ENCODE measurements at places on chromosomes 5 and 9.

DNA sequence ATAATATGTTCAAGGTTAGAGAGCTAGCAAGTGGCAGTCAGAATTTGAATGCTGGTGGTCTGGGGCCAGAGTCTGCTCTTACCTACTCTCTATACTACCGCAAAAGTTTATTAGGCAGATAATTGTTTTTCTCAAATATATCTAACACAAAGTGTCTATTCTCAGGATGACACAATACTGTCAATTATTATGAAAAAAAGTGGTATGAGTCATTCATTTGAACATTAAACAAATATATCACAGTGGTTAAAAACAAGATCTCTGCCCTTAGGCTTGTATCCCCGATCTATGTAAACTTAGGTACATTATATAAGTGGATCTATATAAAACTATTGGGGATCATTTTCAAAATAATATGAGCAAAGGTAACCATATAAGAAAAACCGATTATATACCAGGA, 354.9 kb downstream of the CETN3 start:
- no peak for DNase-seq

DNA sequence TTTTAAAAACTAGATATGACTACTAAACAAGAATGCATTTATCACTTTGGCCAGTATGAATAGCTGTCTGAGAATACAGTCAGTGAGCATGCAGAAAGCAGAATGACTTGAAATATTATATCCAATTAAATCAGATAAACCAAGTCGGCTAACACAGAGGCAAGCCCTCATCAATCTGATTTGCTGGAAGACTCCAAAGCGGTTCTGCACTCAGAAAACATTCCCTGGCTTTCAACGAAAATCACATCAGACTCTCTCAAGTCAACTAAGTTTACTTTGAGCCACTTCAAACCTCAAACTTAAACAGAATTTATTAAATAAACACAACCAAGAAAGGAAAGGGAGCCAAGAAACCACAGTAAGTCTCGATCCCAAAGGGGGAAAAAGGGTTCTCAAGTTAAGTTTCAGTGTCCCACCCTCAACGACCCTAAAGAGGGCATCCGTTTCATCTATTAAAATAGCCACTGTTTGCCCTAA, 1.4 kb downstream of the MYO10 start:
- DNase-seq: no peak

DNA sequence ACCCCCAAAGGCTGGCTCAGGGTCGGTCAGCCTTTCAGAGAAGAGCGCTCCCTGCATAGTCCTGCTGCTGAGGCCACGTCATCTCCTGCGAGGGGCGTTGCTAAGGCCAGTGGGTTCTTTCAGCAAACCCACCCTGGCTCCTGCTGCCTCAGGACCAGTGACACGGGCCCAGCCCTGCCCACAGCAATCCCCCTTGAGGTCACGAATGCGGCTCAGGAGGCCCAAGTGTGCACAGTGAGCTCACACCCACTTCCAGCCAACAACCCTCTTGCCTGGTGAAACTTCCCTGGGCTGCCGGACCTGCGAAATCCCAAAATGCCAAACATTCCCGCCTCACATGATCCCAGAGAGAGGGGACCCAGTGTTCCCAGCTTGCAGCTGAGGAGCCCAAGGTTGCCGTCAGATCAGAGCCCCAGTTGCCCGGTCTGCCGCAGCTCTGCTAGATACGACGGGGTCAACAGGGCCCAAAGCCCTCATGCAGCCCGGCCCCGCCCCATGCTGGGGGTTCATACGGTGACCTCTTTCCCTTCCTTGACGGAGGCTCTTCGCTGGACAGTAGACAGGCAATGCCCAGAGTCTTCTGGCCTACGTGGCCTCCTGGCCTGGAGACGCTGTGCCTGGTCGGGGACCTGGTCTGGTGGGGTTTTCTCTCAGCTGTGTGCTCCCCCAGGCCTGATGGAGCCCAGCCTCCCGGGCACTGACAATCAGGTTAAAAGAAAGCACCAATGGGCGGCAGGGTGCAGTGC, 116.4 kb upstream of the COL5A1 start:
- DNase-seq: no peak

DNA sequence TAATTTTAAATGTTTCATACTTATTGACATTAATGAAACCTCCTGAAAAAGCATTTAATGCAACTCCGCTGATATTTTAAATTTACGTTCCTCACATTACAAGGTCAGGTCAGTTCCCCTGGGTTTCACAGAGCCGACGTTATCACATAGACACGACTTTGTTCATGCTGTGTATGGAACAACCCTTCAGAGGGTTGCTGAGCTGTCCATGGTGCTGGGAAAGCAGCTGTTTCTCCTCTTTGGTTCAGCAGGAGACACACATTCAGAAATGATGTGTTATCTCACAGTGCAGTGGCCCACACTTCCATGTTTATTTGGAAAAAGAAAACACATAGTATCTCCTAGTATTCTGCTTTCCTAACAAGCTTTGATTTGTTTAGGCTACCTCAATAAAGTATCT, 53.5 kb downstream of the PPP2R2B start:
- DNase-seq: no peak

DNA sequence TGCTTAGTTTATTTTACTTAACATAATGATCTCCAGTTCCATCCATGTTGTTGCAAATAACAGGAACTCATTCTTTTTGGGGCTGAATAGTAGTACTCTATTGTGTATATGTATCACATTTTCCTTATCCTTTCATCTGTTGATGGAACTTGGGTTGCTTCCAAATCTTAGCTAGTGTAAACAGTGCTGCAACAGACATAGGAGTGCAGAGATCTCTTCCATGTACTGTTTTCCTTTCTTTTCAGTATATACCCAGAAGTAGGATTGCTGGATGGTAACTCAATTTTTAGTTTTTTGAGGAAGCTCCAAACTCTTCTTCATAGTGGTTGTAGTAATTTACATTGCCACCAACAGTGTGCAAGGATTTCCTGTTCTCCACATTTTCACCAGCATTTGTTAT, 138.8 kb upstream of the POC5 start:
- no peak for DNase-seq

DNA sequence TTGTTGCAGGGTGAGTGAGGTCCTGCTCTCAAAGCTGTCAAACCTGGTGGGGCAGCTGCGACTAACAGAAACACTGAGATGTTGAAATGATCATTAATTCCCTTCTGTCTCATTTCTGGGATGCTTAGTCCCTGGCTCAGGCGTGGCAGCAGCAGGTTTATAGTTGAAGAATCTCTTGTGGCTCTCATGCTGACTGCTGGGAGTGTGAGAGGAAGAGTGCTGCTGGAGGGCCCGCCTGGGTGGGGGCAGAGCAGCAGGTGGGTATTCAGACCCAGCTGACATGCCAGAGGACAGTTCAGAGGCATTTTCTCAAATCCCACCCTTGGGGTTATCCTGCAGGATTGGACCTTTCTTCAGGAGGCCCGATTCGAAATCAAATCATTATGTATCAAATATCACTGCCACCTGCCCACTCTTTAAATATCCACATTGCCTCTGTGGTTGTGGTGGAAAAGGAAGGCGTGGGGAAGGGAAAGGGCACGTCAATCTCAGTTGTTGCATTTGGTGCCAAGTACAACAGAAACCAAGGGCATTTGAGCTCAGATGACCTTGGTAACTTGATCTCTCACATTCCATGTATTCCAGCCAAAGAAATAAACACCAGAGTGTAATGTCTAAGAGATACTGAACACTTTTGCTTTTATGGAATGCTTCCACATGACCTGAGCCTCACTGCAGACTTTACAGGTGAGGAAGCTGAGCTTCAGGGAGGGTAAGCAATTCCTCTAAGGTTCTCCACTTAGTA, 224.3 kb downstream of the AOPEP start:
- no peak for DNase-seq

DNA sequence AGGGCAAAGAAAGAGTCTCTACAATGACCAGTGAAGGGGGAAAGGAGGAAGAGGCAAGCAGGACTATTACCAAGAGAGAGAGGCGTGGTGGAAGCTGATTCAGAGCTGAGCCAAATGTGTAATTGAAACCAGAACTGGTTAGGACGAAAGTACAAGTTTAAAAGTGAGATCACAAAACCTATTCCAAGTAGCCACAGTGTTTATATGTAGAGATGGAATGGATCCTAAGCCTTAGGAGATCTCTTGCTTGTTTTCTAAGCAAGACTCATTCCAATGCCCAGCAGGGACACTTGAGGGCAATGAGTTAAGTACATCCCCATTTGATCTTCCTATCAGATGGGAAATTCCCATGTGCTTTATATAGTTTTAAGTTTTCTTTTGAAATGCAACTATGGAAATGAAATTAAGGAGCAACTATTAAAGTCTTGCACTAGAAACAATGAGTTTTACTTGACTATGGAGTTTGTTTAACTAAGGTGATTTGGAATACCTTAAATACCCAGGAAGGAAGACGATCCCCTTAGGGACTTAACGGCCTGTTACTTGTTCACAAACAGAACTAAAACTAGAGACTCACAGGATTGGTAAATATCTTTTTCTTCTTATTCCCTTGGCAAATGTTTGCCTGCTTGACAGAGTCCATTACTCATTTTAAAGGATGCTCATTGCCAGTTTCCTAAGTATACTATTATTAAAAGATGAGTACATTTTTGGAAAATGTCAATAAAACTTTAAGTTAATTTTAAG, 51.1 kb upstream of the SNX2 start:
- no peak for DNase-seq

DNA sequence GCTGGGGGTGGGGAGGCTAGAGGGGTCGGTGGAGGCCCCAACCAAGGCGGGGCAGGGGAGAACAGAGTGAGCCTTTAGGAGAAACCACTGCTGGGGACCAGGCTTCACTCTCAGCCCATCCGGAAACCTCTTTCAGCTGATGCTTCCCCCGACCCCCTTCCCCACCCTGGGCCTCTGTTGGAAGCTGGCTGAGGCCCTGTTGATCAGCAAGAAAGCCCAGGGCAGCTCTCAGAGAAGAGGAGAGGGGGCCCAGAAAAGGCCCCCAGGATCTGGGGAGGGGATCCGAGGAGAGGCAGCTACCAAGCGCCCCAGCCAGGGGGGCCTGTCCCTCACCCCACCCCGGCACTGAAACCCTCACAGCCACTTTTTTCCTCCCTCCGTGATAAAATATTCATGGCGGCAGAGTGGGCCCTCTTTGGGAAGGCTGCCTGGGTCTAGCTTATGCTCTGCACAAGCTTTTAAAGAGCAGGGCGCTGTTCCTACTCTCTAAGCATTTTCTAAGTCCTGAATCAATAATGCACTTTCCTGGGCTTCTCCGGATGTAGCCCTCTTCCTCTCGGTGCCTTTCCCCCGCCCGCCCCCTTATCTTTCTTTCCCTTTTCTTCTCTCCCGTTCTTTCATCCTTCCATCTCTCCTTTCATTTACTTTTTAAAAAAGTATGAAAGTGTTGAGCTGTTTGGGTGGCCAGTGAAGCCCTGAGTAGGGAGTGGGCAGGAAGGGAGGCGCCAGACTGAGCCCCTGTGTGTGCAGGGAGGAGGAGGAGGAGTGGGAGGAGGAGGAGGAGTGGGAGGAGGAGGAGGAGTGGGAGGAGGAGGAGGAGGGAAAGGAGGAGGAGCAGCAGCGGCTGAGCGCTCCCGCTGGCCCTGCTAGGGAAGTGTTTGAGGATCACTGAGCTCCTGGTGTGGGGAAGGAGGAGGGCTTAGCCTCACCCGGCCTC, 23.5 kb downstream of the NTNG2 start:
- DNase-seq: no peak

DNA sequence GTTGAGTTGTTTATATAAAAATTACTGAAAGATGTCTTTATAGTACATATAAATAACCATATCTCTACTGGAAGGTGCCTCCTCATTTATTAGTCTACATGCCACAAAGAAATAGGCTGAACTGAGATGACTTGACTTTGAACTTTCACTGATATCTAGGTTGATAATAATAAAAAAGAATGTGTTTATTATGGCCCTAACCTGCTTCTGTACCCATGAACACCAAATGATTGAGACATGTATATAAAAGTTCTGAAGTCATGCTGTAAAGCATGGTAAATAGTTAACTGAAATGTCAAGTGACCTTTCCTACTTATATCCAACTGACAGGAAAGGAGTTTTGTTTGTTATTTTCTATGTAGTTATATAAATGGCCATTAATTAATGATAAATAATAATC, 33.2 kb upstream of the GRAMD2B start:
- DNase-seq: no peak

DNA sequence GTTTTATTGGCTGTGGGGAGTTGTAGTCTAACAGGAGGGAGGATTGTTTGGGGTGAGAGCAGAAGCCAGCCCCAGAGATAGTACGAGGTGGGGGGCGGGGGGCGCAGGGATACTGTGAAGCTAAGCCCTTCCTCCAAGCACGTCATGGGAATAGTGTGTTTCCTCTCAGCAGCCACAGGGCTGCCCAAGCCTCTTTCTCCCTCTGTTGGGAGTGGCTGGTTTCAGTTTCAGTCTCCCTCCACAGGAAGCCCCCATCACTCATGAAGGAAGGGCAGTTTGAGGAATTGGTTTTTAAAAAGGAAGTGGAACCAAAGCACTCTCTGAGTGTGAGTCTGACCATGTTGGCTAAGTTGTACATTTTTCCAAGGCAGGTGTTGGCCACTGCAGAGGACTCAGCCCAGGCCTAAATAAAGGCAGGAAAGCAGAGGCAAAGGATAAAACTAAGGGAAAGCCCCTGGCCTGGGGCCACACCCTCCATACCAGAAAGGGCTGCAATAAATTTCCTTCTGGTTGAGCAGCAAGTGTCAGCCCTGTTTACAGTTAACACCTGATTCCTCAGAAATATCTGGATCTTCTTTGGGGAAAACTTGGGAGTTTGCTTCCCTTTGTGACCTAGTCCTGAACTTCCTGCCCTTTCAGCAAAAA, 3.2 kb downstream of the RAB24 start:
- DNase-seq: peak; percentile 47

GRCh38 chr5:55220433-55221185, 6.5 kb downstream of the MCIDAS start:
- DNase-seq: no peak

DNA sequence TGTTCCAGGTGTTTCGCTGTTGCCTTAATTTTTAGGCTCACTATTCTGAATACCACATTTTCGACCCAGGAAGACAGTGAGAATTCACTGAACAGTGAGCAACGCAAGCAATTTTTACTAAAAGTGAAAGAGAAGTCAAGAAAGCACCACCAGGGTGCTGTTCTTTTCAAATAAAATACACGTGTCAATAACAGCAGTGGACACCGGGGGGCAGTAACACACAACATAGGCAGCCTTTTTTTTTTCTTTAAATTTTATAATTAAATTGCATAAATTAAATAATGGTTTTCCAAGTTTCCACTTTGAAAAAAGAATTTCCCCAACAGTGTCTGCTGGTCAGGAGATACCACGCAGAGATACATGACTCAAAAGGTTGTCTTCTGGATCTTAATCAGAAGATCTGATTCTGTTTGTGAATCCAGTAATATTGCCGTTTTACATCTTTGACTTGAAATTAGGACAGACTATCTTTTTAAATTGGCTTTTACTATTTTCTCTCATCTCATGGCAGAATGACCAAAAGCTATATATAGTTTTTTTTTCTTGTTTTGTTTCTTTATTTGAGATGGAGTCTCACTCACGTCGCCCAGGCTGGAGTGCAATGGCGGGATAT, 47.1 kb upstream of the SH3GL2 start:
- no peak for DNase-seq

GRCh38 chr5:80961376-80962281, 1.5 kb downstream of the RASGRF2 start:
- DNase-seq: no peak

DNA sequence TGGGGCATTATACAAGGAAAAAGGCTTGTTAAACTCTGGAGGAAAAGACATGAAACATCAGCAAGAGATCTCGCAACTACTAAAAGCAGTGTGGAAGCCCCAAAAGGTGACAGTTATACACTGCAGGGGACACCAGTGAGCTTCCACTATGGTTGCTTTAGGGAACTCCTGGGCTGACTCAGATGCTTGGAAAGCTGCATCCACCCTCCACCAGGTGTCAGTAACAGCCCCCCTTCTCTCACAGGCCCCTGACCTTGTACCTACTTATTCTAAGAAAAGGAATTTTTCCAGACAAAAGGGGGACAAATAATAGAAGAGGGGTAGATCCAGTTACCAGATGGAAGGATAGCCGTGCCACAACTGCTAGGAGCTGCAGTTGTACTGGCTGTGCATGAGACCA, 154.4 kb upstream of the COX7C start:
- no peak for DNase-seq

All from activated CD8-positive, alpha-beta memory T cell treated with anti-CD3 and anti-CD28 coated beads for 1 hour (primary cell).